ENCODE measurements at places on chromosomes 4 and X.

DNA sequence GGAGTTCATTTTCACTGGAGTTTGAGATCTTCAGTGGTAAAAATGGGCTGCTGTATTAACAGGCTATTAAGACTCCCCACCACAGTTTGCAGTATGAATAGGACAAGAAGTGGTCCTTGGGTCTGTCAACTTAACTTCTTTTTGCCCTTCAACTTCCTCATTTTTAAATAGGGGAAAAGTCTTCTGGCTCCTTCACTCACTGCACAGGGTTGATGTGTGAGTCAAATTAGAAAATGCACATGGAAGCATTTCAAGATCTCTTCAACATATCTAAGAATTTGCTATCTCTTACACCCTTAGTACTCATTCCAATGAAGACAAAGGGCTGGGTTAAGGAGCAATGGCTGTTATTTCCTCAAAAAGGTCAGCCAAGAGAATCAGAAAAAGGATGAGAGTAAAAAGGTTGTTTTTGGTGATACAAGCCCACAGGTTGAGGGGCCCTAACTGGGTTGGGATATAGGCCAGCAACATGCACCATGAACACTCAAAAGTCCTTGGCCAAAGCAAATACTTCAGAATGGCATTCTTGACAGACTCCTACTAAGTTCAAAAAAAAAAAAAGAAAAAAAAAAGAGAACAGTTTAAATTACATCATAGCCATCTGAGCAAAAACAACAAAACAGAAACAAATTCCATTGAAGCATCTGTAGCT lies 13.4 kb downstream of the PDE5A start:
- DNase-seq: no peak

DNA sequence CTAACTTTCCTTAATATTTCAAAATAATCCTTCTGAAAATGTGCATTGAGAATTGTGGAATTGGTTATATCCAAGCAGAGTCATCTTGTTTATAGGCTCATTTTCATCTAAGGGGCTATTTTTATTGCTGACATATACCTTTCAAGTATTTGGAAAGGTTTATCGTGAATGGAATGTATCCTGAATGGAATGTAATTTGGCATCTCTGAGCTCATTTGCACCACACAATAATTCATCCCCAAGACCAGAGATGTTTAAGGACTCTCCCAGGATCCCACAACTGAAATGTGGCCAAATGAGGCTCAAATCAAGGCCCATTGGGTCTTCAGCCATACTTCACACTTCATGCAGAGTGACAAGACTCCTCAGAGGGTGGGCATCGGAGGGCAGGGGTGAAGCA lies 7.5 kb upstream of the SETD7 start:
- no peak for DNase-seq

GRCh38 chrX:120305531-120306141 lies 5.6 kb downstream of the TMEM255A start:
- DNase-seq: no peak

- no peak for DNase-seq
These were observed 337.6 kb upstream of the NR3C2 start for GRCh38 chr4:148779771-148780170.

DNA sequence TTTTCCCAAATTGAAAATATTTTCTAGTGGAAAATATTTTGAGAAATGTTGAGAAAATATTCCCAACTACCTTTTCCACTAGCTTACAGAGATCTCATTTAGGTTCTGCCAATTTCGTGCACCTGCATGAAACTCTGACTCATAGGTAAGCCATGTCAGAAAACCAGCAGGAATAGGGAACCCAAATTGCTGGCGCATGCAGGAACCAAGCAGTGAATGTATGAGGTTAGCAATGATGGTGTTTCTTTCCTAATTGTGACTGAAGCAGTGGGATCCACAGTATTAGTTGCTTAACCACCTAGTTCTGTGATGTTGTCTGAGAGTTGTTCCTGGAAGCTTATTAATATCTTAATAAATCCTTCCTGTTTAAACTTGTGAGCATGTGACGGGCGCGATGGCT lies 381.0 kb upstream of the TRAM1L1 start:
- no peak for DNase-seq

DNA sequence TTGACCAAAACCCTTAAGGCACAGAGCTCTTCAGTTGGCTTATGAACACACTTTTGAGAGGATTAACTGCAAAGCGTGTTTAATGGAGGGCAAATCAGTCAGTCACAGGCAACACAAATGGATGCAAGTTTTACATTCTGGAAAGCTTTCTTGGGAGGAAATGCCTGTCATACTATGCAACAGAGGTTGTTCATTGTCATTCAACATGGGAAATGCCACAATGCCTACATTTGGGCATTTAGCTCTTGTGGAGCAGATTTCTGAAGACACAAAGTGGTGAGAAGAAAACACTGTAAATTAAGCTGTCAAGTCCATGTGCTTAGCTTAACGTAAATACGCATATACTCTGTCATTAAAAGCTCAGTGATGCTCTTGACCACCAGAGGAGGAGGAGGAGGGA lies 41.1 kb downstream of the CBLL2 start:
- no peak for DNase-seq

GRCh38 chr4:149112109-149112508 lies 669.9 kb upstream of the NR3C2 start:
- no peak for DNase-seq

DNA sequence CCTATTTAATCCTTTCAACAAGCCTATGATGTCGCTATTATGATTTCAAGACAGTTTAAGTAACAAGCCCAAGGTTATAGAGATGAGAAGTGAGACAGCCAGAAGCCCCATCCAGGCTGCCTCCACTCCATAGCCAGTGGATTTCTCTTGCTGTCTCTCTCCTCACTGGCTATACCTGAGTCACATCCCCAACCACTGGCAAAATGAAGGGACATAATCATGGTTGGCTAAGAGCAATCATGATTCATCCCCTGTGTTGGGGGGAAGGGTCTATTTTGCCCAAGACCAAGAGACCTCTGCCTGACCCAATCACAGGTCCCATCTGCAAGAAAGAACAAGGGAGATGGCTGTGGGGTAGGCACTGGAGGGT lies 334.9 kb upstream of the GATB start:
- DNase-seq: no peak

- DNase-seq: no peak
These were observed 327.0 kb upstream of the CTSO start for GRCh38 chr4:156280686-156281085.

- peak; percentile 25 for DNase-seq
These were observed 16.2 kb downstream of the AWAT2 start for GRCh38 chrX:70033348-70034051.

DNA sequence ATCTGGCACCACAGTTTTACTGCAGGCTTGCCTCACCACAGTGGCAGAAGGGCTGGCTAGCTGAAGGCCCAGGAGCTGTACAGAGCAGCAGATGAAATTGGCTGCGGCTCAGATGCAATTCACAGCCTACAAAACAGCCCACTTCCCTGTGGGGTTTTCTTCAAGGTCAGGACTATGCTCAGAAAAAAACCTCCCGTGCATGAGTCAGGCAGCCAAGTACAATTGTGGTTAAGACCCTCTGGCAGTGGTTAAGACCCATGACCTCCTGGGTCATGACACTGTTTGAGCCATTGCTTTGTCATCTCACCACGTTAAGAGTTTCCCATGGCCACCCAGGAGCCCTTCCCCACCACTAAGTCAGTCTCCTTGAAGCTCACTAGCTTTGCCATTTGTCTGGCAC lies 276.3 kb downstream of the HNRNPD start:
- no peak for DNase-seq

- peak; percentile 67 for DNase-seq
These were observed 13.5 kb downstream of the HERC3 start for GRCh38 chr4:88605736-88606135.

- no peak for DNase-seq
These were observed 220.6 kb downstream of the GUCY2F start for GRCh38 chrX:109261279-109261678.

- no peak for DNase-seq
These were observed 9.9 kb upstream of the SCOC start for GRCh38 chr4:140363558-140363957.

DNA sequence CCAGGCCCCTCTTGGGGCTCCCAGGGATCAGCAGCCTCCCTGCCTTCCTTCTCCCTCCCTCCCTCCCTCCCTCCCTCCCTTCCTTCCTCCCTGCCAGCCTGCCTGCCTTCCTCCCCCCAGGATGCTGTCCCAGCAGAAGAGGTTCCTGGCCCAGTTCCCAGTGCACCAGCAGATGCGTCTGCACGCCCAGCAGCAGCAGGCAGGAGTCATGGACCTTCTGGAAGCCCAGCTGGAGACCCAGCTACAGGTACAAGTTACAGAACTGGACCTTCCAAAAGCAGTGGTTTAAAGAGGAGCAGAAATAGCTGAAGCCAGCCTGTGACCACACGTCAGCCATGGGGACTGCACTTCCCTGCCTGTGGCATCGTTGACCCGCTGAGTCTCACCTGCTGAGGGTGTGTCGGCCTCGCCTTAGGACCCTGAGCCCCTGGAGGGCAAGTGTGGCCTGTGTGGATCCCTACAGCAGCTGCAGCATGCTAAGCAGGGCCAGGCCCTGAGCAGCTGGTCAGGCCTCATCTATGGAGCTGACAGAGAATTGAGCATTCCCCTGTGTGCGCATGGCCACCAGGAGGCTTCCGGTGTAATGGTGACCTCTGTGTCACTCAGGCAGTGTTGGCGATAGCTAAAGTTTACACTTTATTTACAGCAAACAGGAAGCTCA lies 84.7 kb downstream of the CRMP1 start:
- DNase-seq: no peak

DNA sequence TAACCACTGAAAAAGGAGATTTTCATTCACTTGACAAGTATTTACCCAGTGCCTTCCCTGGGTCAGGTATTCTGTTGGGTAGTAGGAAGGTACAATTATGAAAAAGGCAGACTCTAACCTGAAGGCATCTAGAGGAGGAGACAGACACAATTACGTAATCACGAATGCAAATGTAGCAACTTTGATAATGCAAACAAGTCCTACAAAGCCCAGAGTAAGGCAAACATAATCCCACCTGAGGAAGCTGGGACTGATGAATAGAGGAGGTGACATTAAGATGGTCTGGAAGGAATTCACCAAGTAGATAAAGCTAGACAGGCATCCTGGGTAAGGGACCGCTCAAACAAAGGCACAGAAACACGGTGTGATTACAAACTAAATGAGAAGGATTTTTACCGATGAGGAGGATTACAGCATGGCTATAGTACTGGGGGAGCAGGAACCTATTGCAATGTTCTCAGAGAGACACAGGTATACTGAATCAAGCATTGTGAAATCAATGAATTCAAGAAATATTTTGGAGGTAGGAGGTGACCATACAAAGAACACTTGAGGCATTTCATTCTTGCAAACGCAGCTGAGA lies 37.1 kb downstream of the TMEM150C start:
- DNase-seq: no peak

GRCh38 chr4:141027421-141027820 lies 105.8 kb downstream of the RNF150 start:
- no peak for DNase-seq

DNA sequence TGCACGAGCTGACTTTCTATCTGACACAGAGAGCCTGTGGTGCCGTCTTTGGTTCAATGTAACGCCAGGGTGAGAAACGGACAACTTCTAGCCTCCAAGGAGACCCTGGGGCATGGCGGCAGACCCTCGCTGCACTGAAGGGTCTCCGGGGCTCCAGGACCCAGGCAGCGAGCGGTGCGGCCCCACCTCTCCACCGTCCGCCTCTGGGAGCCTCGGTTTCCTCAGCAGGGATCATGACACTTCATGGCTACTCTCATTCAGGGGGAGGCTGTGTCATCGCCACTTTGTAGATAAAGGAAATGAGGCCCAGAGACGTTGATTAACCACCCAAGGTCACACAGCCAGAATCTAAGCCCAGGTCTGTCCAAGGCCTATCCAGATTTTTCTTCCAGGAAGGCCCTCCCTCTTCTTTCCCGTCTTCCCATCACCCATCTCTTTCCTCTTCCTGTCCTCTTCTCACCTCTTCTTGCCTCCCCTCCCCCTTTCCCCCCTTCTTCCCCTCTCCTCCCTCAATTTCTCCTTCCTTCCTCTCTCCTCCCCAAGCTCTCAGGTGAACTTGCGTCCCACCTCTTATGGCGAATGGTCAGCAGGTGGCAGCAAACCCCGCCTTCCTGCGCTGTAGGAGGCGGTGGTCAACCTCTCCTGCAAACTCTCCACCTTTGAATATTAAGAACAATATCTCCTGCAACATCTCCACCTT lies 69.3 kb upstream of the HMX1 start:
- DNase-seq: no peak

DNA sequence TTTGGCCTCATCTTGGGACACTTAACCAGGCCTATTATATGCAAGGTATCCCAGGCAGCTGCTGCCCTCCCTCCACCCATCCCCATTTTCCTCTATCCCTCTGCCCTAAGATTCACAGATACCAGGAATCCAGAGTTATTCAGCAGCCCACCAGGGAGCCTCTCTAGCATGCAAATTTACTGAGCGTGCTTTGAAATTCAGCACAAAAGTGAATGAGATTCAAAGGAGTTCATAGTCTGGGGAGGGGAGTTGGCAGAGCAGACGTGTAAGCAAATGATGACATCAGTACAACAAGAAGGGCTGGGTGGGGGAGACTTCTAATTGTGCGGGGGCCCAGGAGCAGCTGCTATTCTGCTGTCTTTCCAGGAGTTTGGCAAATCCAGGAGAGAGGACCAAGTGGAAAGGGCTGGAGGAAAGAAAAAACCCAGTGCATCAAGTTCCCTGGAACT lies 1.7 kb upstream of the MTM1 start:
- no peak for DNase-seq

GRCh38 chr4:145496292-145496691 lies 14.6 kb downstream of the SMAD1 start:
- no peak for DNase-seq

DNA sequence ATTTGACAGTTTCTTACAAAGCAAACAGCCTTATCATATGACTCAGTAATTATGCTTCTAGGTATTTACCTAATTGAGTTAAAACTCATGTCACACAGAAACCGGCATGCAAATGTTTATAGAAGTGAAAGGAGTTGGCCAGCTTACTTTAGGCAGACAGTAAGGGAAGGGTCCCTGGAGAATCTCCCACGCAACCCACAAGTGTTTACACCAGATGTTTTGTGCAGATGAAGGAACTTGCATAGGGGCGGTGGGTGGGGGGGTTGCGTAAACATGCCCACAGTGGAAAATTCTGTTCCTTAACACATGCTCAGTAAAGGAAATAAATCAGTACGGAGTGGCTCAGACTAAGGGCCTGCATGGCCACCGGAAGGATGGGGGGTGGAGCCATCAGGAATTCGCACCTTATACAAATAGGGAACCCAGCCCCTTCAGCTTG lies 330.5 kb upstream of the AADAT start:
- DNase-seq: no peak

DNA sequence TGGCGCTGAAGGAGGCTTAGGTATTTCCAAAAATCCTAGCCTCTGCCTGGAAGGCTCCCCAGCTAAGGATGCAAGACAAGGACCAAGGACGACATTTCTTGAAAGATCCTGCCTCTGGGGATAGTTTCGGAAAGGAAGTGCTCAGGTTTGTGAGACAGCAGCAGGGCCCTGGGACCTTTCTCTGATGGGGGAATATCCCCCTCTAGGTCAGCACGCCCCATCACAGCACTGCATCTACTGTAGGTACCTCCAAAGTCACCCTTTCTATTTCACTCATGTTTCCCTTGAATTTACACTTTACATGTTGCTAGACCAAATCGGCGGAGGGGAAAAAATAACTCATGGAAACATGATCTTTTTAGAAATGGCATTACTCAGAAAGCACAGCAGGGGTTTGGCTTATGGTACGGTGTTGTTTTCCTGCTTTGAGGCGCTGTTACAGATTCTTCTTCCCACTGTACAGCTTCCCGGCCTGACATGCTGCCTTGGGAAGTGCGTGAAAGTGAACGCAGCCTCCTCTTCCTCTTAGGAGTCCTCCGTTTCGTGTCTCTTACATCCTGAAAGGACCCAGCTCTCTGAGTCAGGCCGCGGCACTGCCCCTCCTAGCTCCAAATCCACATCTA lies 77.2 kb upstream of the DHRSX start:
- DNase-seq: no peak
